ENCODE measurements at places on chromosomes 2 and 18. TPM values are rescaled to one million over a fixed set of nuclear protein-coding genes. Genes with fewer than 3 reads are reported as not detected.

Gene MERTK
- 12.6 TPM for total RNA-seq

Gene NTSR2
- total RNA-seq = 0.44 TPM

Gene PASK
- total RNA-seq = 16.4 TPM

Gene PMS1
- total RNA-seq = 47.7 TPM

Gene TMEM198
- total RNA-seq = 8.6 TPM

Gene IGFBP5
- 508 TPM for total RNA-seq

Gene POTEI
- total RNA-seq = 0.22 TPM

Gene B4GALT6
- 11.7 TPM for total RNA-seq

Gene GAD1
- 25.1 TPM for total RNA-seq
